ENCODE measurements at places on chromosomes 5 and 9.
A peak's percentile ranks its signal among the peaks of the same experiment; 100 is the strongest.

GRCh38 chr9:94639061-94639998 lies at the start of gene FBP1:
TSS of gene FBP1 (minus strand) at chr9:94639518. CDS start at chr9:94639310, 208 bp downstream.
- no peak for DNase-seq

DNA sequence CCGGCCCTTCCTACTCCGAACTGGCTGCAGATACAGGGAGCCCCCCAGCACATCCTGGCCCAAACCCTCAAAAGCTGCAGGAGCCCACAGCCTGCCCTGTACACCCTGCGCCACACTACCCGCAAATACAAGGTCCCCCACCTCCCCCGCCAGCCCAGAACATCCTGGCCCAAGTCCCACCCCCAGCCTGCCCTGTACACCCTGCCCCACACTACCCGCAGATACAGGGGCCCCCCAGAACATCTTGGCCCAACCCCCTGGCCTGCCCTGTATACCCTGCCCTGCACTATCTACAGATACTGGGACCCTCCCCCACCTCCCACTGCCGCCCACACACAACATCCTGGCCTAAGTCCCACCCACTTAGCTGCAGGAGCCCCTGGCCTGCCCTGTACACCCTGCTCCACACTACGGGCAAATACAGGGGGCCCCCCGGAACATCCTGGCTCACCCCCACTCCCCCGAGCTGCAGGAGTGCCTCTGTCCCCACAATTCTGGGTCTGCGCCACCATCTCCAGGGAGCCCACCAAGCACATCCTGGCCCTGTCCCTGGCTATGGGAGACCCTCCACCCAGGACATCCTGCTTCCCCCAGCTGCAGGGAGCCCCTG lies 8.3 kb downstream of the LPCAT1 start:
- DNase-seq = no peak

DNA sequence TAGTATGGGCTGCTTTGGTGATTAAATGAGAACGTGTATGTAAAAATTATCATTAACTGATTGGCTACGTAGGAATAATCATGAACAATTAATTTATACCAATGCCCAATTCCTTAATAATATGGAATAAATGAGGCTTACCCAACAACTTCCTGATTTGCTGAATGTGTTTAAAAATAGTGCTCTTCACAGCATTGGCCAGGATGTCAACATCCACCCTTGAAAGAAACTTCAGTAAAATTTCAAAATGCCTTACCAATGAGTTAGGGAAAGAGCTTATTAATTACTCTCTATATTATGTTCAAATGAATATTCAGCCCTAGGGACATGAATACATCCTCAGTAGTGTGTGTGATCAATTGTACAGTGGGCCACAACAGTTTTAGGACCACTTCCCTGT lies 401.4 kb downstream of the PSAT1 start:
- DNase-seq = no peak

- DNase-seq = peak; percentile 71
These were observed 2.6 kb upstream of the RFX3 start for GRCh38 chr9:3528451-3528850.

DNA sequence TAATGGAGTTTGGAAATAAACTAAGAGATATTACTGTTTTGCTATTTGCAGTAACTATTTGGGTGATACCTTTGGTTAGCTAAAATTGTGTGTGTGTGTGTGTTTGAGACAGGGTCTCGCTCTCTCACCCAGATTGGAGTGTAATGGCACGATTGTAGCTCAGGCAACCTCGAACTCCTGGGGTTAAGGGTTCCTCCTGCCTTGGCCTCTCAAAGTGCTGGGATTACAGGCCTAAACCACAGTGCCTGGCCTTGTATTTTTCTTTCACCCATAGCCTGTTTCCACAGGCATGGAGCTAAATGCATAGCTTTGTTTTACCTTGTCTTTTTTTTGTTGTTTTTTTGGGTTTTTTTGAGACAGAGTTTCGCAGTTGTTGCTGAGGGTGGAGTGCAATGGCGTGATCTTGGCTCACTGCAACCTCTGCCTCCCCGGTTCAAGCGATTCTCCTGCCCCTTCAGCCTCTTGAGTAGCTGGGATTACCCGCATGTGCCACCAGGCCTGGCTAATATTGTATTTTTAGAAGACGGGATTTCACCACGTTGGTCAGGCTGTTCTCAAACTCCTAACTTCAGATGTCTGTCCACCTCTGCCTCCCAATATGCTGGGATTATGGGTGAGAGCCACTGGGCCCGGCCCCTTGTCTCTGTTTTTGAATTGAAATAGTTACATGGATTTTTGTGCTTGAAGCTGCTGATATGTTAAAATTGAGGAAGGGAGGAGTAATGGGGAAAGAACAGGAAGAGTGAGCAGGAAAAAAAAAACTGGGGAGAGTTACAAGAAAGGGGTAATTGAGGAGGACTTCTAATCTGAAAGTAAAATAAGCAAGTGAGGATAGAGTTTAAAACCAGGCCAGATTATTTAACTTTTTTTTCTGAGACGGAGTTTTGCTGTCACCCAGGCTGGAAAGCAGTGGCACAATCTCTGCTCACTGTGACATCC lies 5.7 kb downstream of the GPBP1 start:
- DNase-seq = no peak

GRCh38 chr9:115637661-115638060 lies 515.9 kb upstream of the PAPPA start:
- no peak for DNase-seq

GRCh38 chr9:91658513-91659105 lies 235.0 kb upstream of the NFIL3 start:
- no peak for DNase-seq

GRCh38 chr5:97549496-97549895 lies 366.4 kb upstream of the RIOK2 start:
- no peak for DNase-seq

- DNase-seq = no peak
These were observed 144.3 kb downstream of the MUSK start for GRCh38 chr9:110812886-110813285.

DNA sequence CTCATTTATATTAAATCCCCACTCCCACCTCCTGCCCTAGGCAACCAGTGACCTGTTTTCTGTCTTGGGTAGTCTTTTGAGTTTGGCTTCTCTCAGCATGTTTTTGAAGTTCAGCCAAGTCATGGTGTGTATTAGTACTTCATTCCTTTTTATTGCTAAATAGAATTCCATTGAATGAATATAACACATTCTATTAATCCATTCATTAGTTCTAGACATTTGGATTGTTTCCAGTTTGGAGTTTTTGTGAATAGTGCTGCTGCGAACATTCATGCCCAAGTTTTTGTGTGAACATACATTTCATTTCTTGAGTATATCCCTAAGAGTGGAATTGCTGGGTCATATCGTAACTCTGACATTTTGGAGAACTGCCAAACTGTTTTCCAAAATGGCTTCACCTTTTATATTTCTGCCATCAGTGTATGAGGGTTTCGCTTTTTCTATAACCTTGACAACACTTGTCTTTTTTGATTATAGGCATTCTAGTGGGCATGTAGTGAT lies 2.7 kb downstream of the ZNF346 start:
- DNase-seq = peak; percentile 83

GRCh38 chr5:34598177-34598794 lies 57.8 kb upstream of the RAI14 start:
- DNase-seq = no peak

DNA sequence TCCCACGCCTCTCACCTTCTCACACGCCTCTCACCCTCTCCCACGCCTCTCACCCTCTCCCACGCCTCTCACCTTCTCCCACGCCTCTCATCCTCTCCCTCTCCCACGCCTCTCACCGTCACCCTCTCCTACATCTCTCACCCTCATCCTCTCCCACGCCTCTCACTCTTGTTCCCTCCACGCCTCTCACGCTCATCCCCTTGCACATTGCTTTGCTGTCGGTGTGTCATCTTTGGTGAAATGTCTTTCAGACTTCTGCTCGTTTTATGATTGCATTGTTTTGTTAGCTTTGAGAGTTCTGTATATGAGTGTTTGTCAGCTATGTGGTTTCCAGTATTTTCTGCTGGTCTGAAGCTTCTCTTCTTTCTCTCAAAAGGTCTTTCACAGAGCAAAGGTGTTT lies 102.7 kb downstream of the EHMT1 start:
- no peak for DNase-seq

GRCh38 chr5:172958331-172959046 lies 735 bp upstream of the RPL26L1 start:
- peak; percentile 79 for DNase-seq

- DNase-seq = no peak
These were observed 1.1 kb downstream of the ATPSCKMT start for GRCh38 chr5:10248378-10249260.

GRCh38 chr5:173886150-173886549 lies 2.0 kb upstream of the CPEB4 start:
- peak; percentile 75 for DNase-seq

Measured in hematopoietic multipotent progenitor cell treated with erythropoietin and hydrocortisone succinate and interleukin-3 and kit ligand, for 17 days (in vitro differentiated cells).